Activated naive CD4-positive, alpha-beta T cell treated with anti-CD3 and anti-CD28 coated beads, Interleukin-2, amount 10 ng/mL, durations not matched to agents 7 days and 5 days (primary cell): ENCODE measurements at places on chromosomes 3 and 15.

- no peak for DNase-seq
These were observed 105.4 kb upstream of the MRPS22 start for GRCh38 chr3:139238281-139239030.

- no peak for DNase-seq
These were observed 1024.4 kb upstream of the CADM2 start for GRCh38 chr3:83934192-83935021.

- no peak for DNase-seq
These were observed 34.9 kb downstream of the PPCDC start for GRCh38 chr15:75058127-75058905.

- DNase-seq, result no peak
These were observed 323.9 kb upstream of the IGF1R start for GRCh38 chr15:98324341-98324970.

GRCh38 chr3:31392568-31392967, 140.2 kb upstream of the STT3B start:
- DNase-seq, result no peak

DNA sequence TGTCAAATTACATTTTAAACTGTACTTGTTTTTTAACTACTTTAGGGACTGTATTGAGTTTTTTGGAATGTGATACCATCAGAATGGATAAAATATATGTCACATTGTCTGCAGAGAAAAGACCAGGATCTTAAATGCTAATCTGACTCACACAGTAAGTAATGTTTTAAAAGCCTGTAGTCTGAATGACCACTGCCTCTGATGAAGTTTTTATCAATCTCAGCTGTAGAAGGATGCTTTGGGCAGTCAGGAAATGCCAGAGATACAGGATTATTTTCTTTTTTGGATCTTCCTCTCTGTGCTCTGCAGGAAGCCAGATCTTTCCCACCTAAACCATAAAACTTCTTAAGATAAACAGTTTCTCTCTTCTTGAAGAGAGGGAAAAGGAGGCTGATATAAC, 73.1 kb upstream of the PRTG start:
- no peak for DNase-seq

GRCh38 chr3:125431912-125432790, 57.0 kb upstream of the ZNF148 start:
- DNase-seq, result no peak

GRCh38 chr3:61594144-61594963, 33.0 kb downstream of the PTPRG start:
- no peak for DNase-seq

- DNase-seq, result no peak
These were observed 133.4 kb downstream of the FOXP1 start for GRCh38 chr3:71450162-71450561.

- no peak for DNase-seq
These were observed 73.7 kb downstream of the PIK3CB start for GRCh38 chr3:138761002-138761401.

GRCh38 chr3:172132721-172133311, 93.4 kb downstream of the FNDC3B start:
- DNase-seq, result no peak

DNA sequence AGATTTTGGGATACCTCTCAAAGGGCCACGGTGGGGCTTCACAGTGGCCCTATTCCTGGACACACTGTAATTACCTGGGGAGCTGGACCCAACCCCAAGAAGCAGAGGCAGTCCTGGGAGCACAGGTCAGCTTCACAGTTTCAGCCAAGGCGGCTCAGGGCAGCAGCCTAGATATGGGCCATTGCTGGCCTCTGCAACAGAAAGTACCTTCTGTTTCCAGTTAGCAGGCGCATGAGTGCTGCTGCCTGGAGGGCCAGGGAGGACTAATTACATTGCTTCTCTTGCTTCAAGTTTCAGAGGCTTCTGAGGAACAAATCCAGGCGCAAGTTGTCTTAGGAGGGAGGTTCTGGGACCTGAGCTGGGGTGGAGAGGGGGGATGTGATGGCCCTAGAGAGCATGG, 13.5 kb upstream of the DUSP7 start:
- no peak for DNase-seq

- DNase-seq, result peak; percentile 37
These were observed 685 bp upstream of the FOXB1 start for GRCh38 chr15:60003243-60004008.

GRCh38 chr3:16849229-16849628, 35.5 kb upstream of the PLCL2 start:
- peak; percentile 83 for DNase-seq

DNA sequence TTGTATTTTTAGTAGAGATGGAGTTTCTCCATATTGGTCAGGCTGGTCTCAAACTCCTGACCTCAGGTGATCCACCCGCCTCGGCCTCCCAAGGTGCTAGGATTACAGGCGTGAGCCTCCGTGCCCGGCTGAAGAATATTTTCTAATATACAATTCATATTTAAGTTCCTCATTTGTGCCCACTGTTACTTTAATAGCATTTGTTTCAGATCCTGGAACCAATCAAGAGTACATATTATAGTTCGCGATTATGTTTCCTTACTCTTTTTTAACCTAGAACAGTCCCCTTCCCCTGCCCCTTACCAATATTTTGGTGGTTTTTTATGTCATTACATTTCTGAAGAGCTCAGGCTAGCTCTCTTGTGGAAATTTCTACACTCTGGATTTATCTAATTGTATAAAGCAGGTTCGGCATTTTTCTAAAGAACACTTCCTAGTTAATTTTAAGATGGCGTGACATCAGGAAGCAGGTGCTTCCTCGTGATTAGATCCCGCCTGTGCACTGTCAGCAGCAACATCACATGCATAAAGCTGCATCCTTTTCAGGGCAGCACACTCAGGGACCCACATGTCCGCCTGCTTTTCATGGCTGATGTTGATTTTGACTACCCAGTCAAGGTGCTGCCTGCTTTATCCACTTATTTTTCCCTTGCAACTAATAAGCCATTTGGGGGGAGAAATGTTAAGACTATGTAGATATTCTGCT, 88.7 kb upstream of the EPHB3 start:
- no peak for DNase-seq

GRCh38 chr15:79535536-79535935, 103.4 kb downstream of the MINAR1 start:
- DNase-seq, result no peak

- no peak for DNase-seq
These were observed 27.1 kb downstream of the SHC4 start for GRCh38 chr15:48936666-48937065.

GRCh38 chr3:176193032-176193730, 1004.1 kb downstream of the TBL1XR1 start:
- no peak for DNase-seq

GRCh38 chr3:133408366-133408765, 8.5 kb downstream of the BFSP2 start:
- no peak for DNase-seq

DNA sequence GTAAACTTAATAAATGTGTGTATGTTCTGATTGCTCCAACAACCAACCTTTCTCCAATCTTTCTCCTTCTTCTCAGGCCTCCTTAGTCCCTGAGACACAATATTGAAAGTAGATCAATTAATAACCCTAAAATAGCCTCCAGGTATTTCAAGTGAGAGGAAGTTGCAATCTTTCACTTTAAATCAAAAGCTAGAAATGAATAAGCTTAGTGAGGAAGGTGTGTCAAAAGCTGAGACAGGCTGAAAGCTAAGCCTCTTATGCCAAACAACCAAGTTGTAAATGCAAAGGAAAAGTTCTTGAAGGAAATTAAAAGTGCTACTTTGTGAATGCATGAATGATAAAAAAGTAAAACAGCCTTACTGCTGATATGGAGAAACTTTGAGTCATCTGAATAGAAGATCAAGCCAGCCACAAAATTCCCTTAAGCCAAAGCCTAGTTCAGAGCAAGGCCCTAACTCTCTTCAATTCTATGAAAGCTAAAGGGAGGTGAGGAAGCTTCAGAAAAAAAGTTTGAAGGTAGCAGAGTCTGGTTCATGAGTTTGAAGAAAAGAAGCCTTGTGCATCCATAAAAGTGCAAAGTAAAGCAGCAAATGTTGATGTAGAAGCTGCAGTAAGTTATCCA, 38.6 kb downstream of the CCDC80 start:
- DNase-seq, result no peak

DNA sequence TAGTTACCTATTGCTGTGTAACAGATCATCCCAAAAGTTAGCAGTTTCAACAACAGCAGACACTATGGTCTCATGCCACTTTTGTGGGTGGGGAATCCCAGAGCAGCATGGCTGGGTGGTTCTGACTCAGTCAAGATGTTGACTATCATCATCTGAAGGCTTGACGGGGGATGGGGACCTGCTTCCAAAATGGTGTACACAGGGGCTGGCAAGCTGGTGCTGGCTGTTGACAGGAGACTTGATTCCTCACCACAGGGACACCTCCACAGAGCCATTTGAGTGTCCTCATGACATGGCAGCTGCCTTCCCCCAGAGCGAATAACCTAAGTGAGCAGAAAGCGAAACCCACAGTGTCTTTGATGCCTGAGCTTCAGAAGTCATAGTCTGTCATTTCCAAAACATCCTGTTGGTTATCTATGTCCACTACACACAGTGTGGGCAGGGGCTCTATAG, 19.1 kb downstream of the DNAJB8 start:
- peak; percentile 68 for DNase-seq

DNA sequence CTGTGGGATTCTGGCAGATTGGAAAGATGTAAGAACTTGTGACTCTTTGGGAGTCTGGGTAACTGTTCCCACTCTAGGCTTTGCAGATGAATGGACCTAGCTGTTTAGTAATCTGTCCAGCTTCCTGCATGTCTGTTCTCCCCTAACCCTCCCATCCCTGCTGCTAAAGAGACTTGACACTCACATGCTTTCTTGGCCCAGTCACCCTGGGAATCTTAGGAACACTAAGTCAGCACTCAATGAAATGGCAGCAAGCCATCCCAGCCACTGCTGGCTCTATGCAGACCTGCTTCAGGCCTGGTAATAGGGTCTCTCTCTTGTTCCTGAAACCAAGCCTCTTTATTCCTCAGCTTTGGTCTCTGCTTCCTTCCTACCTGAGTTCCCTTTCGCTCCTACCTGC, 63.7 kb upstream of the THSD4 start:
- no peak for DNase-seq

DNA sequence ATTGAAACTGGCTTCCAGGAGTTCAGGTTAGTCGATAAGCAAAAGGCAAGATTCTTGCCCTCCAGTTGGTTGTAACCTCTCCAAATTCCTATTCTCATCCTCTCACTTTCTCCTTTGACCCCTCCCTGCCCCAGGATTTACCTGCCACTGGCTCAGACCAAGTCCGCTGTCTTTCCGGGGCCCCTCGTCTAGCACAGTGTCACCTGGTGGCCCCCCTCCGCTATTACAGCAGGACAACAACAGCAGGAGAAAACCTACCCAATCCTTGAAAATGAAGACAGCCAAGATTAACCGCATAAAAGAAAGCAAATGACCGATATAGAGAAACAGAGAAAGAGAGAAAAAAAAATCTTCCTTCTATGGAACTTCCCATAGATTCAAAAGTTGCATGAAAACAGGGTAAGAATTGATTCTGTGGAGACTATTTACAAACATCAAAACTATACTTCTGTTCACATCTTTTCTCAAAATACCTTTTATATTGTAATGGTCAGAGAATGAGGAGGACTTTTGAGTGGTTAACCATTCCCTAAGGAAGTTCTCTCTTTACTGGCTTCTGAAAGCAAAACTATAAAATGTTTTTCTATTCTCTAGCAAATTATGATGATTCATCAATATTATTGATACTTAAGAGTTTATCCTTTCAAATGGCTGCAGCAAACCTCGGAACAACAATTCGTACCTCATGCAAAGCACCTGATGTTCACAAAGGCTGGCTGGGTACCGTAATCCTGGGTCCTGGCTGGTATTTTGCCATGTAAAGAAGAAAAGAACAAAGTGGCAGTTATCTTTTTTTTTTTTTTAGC, 10.0 kb upstream of the ST8SIA2 start:
- DNase-seq, result peak; percentile 45

GRCh38 chr3:14000556-14000955, 120.7 kb upstream of the WNT7A start:
- DNase-seq, result no peak

DNA sequence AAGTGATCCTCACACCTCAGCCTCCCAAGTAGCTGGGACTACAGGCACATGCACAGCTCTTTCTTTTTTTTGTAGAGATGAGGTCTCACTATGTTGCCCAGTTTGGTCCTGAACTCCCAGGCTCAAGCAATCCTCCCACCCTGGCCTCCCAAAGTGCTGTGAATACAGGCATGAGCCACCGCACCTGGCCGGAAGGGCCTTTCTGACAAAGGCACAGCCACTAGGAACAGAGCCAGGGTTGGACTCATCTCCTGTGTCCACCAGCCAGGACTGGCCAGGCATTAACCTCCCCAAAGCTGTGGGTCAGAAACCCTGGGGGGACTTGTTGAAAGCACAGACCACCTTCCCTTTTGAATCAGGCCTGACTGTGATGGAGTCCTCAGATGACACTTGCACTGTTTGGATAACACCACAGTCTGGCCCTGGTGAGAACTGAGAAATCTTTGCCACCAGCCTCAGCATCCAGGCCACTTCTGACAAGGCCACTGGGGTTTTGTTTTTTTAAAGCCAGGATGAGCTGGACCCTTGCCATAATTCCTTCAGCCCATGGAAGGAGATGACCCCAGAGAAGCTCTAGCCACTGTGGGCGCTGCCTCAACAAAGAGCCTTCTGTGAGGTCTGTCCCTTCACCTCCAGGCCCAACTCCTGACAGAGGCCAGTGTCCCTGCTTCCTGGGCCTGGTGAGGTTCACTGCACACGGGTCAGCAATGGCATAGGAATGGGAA, 4.8 kb downstream of the TKT start:
- no peak for DNase-seq

DNA sequence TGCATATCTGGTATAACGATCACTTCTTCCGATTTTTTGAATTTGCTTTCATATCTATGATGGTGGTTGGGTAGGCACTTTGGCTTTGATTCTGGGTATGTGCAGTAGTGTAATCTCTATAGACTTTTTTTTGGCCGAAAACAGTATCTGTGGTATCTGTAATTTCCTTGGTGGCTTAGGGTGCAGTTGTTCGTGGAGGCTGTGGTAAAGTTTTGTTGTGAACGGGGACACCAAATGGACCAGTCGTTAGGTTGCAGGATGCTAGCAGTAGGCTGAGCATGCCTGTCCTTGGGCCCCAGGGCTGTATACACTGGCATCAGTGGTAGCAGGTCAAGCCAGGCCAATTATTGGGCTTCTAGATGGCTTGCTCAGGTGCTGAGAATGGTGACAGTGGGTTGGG, 55.2 kb downstream of the CCDC66 start:
- no peak for DNase-seq

- DNase-seq, result no peak
These were observed 16.1 kb downstream of the CPOX start for GRCh38 chr3:98577178-98577895.

DNA sequence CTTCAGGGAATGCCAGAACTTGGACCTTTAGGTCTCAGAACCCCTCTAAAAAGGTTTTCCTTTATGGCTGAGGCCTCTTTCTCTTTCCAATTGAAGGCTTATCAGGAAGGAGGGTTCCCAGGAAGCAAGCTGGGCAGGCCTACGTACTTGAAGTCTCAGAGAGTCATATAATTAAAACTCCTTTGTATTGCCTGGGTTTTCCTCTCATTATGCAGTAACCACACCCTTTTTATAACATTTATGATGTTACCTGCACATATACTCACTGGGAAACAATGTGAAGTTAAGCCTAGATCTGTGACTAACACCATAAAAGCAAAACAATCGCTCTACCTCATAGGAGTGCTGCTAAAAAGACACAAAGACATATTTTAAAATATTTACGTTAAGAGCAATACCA, 27.3 kb downstream of the SERP1 start:
- DNase-seq, result no peak

- no peak for DNase-seq
These were observed 542 bp downstream of the PLOD2 start for GRCh38 chr3:146160321-146160963.

GRCh38 chr3:69094467-69095205, 9.9 kb downstream of the ARL6IP5 start:
- DNase-seq, result no peak
